ENCODE measurements at places on chromosomes 5 and 9. TPM values are rescaled to one million over a fixed set of nuclear protein-coding genes. Genes with fewer than 3 reads are reported as not detected.

DNA sequence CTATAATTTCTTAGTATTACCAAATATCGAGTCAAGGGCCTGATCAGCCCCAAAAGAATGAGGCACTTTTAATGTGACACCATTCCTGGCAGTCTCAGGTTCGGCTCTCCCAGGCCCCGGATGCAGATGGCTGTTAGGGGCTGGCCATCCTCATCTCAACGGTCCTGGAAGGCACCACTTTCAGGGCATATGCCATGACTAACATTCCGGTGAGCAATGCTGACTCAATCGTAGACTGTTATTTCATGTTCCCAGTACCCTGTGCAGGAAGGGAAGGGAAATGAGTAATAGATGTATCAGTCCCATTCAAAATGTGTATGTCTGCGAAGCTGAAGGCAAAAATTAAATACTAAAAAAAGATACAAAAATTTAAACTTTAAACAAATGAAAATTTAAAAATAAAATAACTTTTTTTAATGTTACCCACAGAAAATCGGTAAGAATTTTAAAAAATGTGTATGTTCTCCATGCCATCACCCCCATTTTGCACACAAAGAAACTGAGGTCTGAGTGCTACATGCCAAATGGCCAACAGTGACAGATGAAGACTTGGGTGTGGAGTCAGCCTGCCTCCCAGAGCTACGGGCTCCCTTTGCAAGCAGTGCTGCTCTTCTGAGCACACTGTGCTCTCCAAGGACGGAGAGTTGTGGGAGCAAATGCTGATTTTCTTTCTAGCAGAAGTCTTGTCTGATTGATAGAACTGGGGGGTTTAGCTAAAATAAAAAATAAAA is 79.0 kb downstream of the GLDC start:
- DNase-seq, result peak; percentile 93

- DNase-seq, result peak; percentile 25
These were observed 93.2 kb downstream of the ZFAND5 start for GRCh38 chr9:72271613-72272478.

GRCh38 chr5:151751091-151751490 is 7.3 kb downstream of the ATOX1 start:
- no peak for DNase-seq

PTGES gene
- total RNA-seq, result 0.26 TPM

EIF4EBP3 gene
- total RNA-seq, result 2.3 TPM

Measured in dermis microvascular lymphatic vessel endothelial cell (primary cell).